ENCODE measurements at places on chromosomes 12 and 14.

- DNase-seq = no peak
Observed at GRCh38 chr14:69755296-69755695, 11.6 kb upstream of the SRSF5 start.

- no peak for DNase-seq
Observed at GRCh38 chr12:124784871-124785572, 78.6 kb downstream of the SCARB1 start.

- no peak for DNase-seq
Observed at GRCh38 chr12:59972905-59973304, 377.1 kb downstream of the SLC16A7 start.

GRCh38 chr12:32519047-32519446, 119.7 kb downstream of the FGD4 start:
- DNase-seq = no peak

- DNase-seq = no peak
Observed at GRCh38 chr14:56423544-56423943, 156.1 kb upstream of the TMEM260 start.

DNA sequence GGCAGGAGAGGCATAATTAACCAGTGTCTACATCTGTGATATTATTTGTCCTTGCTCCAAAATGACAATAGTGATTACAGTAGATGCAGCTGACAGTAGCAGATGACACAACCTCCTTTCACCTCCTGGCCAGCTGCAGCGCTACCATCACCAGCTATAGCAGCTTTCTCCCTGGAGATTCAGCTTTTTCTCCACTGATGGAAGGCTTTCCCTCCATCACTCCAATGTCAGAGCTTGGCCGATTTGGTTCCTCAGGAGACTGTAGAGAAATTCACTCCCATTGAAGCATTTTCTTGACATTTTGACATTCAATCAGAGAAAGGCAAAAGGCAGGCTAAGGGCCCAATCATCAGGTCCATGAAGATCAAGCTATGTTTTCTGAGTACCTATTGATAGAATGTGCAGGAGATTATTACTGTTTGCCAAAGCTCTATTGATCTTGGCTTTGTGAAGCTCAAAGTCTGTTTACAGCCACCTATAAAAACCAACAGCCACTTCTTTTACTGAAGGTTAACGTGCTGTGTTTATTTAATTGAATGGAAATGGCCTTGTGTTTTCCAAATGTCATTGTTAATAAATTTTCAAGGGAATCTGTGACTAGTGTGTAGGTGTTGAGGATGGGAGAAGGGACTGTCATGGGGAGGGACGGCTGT, 785.1 kb downstream of the DIO2 start:
- DNase-seq = no peak

DNA sequence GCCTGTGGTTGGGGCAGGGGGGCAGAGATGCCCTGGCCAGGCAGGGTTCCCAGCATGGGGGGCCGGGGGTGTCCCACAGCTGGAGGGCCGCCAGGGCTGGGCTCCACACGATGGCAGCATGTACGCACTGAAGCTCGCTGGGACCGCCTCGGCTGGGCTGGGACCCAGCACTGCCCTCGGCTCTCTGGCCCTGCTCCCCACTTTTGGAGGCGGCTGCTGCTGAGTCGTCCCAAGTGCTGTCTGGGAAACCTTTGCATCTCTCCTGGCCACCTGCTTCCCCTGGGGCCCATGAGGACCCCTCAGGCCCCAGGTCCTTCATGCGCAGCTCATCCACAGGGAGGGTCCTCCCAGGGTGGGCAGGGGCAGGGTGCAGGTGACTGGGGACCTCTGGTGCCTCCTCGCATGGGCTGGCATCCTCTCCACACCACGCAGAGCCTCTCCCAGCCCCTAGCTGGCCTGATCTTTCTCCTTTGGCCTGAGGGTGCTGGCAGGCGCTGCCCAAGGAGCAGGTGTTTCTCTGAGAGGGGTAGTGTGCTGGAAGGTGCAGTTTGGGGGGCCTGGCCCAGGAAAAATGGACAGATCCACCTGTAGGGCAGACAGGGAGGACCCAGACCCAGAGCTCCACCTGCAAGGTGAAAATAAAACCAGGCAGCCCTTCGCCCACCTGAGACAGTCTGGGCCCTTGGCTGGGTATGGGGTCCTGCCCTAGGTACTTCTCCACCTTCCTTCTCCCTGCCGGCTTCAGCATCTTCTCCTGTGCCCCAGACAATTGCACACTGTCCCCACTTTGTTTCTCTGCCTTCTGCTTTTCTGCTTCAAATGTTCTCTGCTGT, 46.9 kb downstream of the DLK1 start:
- DNase-seq = no peak

DNA sequence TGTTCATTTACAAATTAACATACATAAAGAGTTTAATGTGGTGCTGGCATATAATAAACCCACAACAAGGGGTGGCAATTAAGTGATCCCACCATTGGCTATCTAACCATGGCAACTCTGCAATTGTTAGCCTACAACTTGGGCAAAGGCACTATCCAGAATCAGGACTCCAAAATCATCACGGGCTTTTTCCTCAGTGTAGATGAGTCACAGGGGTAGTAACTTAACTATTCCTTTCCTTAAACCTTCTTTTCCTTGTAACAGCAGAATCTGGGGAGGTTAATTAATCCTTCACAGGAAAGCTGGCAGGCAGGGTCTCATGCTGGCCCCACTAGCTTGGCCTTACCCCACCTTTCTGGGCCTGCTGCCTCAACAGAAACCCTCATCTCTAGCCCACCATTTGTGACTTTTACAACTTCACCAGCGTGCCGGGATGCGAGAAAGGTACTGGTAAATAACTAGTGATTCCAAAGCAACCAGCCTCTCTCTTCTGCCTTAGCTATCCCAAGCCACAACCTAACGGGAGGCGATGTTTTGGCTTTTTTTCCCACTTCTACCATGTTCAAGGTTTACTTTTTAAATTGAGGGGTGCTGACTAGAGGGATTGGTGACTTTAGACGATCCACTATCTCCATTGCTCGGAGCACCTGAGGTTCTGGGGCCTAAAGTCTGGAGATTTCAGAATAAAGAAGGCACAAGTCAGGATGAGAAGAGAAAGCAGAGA, 744 bp downstream of the ATP5MC2 start:
- no peak for DNase-seq

GRCh38 chr12:102462795-102463465, 17.4 kb downstream of the IGF1 start:
- DNase-seq = no peak

- DNase-seq = no peak
Observed at GRCh38 chr12:117580718-117581062, 219.3 kb upstream of the NOS1 start.

- DNase-seq = no peak
Observed at GRCh38 chr14:73223049-73223448, 14.3 kb upstream of the PAPLN start.

GRCh38 chr14:56817396-56817921, 7.2 kb upstream of the OTX2 start:
- no peak for DNase-seq

- DNase-seq = no peak
Observed at GRCh38 chr12:26340649-26341048, 145.3 kb downstream of the SSPN start.

GRCh38 chr14:37493606-37494005, 101.4 kb downstream of the FOXA1 start:
- DNase-seq = no peak

- DNase-seq = no peak
Observed at GRCh38 chr12:94404854-94405253, 54.8 kb downstream of the CEP83 start.

DNA sequence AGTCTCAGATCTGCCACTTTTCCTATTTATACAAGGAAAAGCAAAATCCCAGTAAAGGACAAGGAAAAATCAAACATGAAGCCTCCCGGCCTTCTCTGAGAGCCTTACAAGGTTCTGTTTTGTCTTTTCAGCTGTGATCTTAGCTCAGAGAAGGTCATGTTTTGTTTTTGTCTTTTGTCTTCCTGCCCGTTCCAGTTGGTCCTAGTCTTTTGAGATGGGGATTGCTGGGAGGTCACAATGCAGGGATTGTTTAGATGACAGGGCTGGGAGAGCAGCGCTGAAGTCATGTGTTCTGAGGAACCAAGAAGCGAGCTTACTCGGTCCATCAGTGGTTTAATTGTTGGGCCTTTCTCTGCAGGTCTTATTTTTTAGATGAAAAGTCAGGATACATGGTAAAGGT, 6.0 kb downstream of the PLEKHH1 start:
- DNase-seq = no peak

- DNase-seq = no peak
Observed at GRCh38 chr12:61490526-61491498, 769.4 kb upstream of the USP15 start.

- DNase-seq = no peak
Observed at GRCh38 chr12:79067977-79068376, 203.4 kb downstream of the SYT1 start.

DNA sequence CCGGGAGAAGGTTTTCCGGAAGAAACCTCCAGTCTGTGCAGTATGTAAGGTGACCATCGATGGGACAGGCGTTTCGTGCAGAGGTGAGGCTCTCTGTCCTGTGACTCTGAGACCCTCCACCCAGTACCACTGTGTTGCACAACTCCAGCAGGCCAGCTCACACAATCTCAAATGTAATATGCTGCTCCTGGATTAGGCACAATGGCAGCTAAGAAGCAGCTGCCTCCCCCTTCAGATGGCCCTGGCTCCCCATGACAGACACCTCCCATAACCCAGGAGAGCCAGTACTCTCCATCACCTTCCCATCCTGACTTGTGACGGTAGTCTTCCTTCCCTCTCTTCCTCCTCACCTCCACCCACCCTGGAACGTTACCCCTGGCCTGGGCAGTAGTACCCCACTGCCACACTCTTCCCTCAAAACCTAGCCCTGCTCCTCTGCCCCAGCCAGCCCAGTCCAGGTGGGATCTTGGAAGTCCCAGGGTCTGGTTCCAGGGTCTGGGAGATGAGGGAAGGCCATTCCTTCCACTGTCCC, 2.1 kb downstream of the TNS2 start:
- DNase-seq = no peak

- peak; percentile 7 for DNase-seq
Observed at GRCh38 chr14:76386944-76387782, 11.2 kb downstream of the ESRRB start.

DNA sequence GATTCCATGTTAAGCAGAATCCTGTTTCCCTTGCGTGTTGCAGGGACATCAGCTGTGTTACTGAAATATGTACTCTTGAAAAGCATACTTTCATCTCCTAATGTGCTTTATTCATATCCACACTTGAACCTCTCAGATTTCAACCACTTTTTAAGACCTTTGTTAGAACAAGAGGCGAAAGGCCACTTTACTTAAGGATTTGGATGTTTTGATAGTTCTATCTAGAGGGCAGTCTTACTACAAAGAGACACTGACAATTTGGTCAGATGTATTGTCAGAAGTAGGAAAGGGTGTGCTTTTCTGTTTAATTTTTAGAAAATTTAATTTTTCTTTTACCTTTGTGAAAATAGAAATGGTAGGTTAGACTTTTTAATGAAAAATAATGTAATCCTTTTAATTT, 267.9 kb downstream of the TMTC2 start:
- DNase-seq = no peak

DNA sequence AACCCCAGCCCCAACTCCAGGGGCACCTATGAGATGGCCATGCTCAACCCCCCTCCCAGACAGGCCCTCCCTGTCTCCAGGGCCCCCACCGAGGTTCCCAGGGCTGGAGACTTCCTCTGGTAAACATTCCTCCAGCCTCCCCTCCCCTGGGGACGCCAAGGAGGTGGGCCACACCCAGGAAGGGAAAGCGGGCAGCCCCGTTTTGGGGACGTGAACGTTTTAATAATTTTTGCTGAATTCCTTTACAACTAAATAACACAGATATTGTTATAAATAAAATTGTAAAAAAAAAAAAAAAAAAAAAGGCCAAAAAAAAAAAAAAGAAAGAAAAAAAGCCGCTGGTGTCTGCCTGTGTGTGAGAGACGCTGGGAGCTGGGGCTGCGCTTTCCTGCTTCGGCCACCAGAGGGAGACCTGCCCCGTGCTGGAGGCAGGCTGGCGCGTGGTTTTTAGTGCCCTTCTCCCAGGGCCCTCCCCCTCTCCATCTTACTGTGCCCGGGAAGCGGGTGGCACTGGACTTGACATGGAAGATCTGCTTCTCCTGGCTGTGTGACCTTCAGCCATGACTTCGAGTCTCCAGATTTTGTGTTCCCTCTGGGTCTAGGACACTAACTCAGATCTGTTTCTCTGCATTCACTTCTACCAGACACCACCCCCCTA, 3.4 kb upstream of the NXPH4 start:
- peak; percentile 77 for DNase-seq

DNA sequence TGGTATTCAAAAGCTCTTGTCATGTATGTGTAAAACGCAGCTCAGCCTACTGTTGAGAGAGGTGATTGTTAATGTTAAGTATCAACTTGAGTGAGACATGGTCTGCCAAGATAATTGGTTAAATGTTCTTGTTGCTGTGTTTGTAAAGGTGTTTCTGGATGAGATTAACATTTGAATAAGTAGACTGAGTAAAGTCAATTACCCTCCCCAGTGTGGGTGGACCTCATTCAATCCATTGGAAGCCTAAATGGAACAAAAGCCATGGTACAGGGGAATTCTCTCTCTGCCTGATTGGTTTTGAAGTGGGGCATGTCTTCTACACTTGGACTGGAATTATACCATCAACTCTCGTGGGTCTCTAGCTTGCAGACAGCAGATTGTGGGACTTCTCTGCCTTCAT, 63.8 kb upstream of the RERGL start:
- no peak for DNase-seq

Measured in activated CD4-positive, alpha-beta T cell treated with anti-CD3 and anti-CD28 coated beads for 4 hours (primary cell).